Thyroid gland (tissue), 4 donors: ENCODE measurements at places on chromosomes 6 and 20. TPM values are rescaled to one million over a fixed set of nuclear protein-coding genes. Genes with fewer than 3 reads are reported as not detected.

Gene FAM83C
- total RNA-seq: not detected

Gene DUSP15
- total RNA-seq: 9.1 TPM

Gene GNMT
- total RNA-seq: 2.8 TPM

Gene MACROD2
- total RNA-seq: 8.7 TPM

Gene F13A1
- 66.0 TPM for total RNA-seq

Gene GSTA1
- total RNA-seq: not detected

Gene RAD21L1
- total RNA-seq: not detected

Gene TREM1
- total RNA-seq: 0.63 TPM

Gene GNAS-AS1
- total RNA-seq: 1.9 TPM

Gene RHAG
- total RNA-seq: not detected

Gene TRIM10
- not detected for total RNA-seq

Gene RAET1G
- 1.6 TPM for total RNA-seq

Gene BMP5
- 0.25 TPM for total RNA-seq

Gene OR12D2
- not detected for total RNA-seq

Gene HDDC2
- total RNA-seq: 58.9 TPM

Gene ADTRP
- total RNA-seq: not detected

Gene UBE2V1
- 77.3 TPM for total RNA-seq

Gene ZSCAN31
- total RNA-seq: 17.2 TPM

Gene OR2B6
- not detected for total RNA-seq

Gene HSF2
- 14.0 TPM for total RNA-seq

Gene TTBK1
- total RNA-seq: 0.11 TPM

Gene SIGLEC1
- 4.7 TPM for total RNA-seq

Gene DEFB124
- not detected for total RNA-seq

Gene WFDC5
- total RNA-seq: not detected

Gene BTNL2
- total RNA-seq: not detected

Gene RAMACL
- total RNA-seq: 13.4 TPM

Gene MUCL3
- not detected for total RNA-seq

Gene CDKN1A
- 60.9 TPM for total RNA-seq

Gene SYS1
- 85.2 TPM for total RNA-seq

Gene NHLRC1
- 1.7 TPM for total RNA-seq

Gene FAM229B
- total RNA-seq: 18.4 TPM

Gene HLA-DQA1
- total RNA-seq: 1.7 TPM

Gene HTR1E
- not detected for total RNA-seq

Gene MYMX
- total RNA-seq: not detected

Gene SNAI1
- total RNA-seq: 8.2 TPM

Gene OTOR
- total RNA-seq: not detected

Gene GCM1
- total RNA-seq: not detected

Gene DDO
- 2.6 TPM for total RNA-seq
